Activated CD4-positive, alpha-beta T cell treated with anti-CD3 and anti-CD28 coated beads for 48 hours (primary cell): ENCODE measurements at places on chromosomes 4 and X.
A peak's percentile ranks its signal among the peaks of the same experiment; 100 is the strongest.

- DNase-seq, result peak; percentile 38
These were observed 393 bp downstream of the SH3KBP1 start for GRCh38 chrX:19886883-19887531.

DNA sequence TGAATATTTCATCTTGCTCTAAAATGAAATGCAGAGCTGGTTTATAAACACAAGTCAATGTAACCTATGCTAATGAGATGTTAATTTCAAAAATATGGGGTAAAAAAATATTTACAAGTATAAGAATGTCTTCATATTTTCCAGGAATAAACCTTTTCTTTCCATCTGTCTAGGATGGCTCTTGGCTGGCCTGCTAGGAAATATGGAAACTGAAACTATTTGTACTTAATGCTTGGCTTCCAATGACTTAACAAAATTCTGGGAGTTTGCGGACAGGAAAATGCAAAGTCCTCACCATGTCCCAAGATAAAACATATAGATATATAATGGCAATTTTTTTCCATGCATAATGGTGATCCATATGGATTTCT, 168.1 kb downstream of the SCFD2 start:
- no peak for DNase-seq

GRCh38 chrX:5681159-5681558, 547.5 kb downstream of the NLGN4X start:
- no peak for DNase-seq

GRCh38 chrX:72604112-72604511, 31.5 kb upstream of the HDAC8 start:
- no peak for DNase-seq

GRCh38 chr4:20612313-20612712, 87.9 kb upstream of the PACRGL start:
- no peak for DNase-seq

DNA sequence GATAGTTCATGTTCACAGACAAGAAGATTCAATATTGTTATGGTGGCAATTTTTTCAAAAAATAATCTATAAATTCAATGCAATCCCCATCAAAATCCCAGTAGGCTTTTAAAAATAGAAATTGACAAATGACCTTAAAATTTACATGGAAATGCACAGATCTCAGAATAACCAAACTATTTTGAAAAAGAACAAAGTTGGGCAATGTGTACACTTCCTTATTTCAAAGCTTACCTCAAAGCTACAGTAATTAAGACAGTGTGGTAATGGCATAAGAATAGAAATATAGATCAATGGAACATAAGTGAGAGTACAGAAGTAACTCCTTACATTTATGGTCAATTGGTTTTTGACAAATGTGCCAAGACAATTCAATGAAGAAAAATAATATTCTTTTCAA, 39.0 kb downstream of the FRMD7 start:
- no peak for DNase-seq

DNA sequence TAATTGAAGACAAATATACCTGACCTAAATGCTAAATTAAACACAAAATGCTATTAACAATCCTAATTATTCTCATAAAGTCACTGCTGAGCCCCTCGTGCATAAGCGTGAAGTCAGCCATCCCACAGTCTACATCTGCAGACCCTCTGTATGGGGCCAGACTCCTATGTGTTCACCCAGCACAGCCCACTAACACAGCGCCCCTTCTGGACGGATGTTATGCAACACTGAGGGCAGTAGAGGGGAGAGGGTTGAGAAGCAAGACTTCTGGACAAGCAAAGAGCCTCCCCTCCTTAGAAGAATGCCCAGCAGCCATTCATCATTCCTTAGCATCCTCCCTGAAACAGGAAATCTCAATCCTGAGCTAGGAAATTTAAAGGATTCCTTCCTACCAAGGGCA, 7.9 kb downstream of the TRPC3 start:
- peak; percentile 32 for DNase-seq
